ENCODE measurements at places on chromosomes 12 and 14.

- DNase-seq: no peak
Measured at GRCh38 chr14:51652168-51653078, 713 bp downstream of the FRMD6 start.

GRCh38 chr14:51784466-51784865 lies 75.9 kb upstream of the GNG2 start:
- DNase-seq: no peak

DNA sequence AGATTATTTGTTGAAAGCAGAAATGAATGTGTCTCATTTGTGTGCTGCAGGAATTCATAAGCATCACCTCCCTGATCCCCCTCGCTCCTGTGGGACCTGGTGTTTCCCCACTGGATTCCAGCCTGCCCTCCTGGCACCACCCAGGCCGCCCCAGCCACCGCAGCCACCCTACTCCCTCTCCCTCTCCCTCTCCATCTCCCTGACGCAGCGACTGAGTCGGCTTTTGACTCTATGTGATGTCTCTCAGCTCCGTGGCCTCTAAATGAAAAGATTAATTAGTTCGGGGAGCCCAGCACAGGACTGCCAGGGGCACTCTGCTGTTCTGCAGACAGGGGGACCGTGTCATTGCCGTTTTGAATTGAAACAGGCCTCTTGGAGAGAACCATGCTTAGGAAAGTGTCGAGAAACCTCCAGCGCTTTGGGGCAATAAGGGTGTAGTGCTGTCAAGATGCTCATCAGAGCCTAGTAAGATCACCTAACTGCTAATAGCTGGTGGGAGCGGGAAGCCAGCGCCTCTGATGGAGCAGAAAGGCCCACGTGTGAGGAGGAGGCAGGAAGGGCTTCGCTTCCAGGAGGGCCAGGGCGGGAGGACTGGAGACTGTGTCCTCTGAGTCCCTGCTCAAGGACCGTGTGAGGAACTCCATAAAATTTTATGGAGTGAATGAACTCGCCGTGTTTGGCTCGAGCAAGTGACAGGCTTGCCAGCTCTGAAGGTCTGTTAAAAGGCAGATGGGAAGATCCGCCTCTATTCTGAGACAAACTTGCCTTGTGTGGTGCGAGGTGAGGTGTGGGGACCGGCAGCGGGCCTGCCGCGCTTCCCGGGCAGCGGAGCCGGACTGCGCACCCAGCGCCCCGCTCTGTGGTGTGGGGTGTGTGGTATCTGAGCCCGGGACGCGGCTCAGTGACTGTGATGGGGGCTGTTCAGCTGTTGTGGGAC lies 157.4 kb upstream of the C14orf180 start:
- DNase-seq: no peak

GRCh38 chr12:85781766-85782165 lies 54.4 kb downstream of the RASSF9 start:
- DNase-seq: no peak

- DNase-seq: peak; percentile 34
Measured at GRCh38 chr14:50001151-50001998, 108.5 kb downstream of the ARF6 start.

- DNase-seq: no peak
Measured at GRCh38 chr14:53093206-53093605, 59.9 kb downstream of the DDHD1 start.

DNA sequence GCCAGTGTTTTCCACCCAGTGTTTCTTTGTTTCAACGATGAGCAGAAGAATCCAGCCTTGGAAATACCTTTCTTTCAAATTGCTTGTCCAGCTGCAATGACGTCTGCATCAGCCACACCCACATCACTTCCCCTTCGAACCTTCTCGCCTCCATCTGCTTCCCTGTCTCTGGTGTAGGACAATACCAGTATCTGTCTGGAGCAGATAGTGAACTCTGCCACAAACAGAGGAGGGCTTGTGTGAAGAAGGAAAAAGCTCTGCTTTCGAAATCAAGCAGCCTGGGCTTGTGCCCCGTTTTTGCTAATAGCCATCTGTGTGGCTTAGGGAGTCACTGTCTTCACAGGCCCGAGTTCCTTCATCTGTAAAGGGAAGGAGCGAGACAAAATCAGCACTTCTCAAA lies 415.4 kb downstream of the ZFP36L1 start:
- no peak for DNase-seq

- DNase-seq: no peak
Measured at GRCh38 chr12:6778217-6778573, 5.9 kb downstream of the LAG3 start.

DNA sequence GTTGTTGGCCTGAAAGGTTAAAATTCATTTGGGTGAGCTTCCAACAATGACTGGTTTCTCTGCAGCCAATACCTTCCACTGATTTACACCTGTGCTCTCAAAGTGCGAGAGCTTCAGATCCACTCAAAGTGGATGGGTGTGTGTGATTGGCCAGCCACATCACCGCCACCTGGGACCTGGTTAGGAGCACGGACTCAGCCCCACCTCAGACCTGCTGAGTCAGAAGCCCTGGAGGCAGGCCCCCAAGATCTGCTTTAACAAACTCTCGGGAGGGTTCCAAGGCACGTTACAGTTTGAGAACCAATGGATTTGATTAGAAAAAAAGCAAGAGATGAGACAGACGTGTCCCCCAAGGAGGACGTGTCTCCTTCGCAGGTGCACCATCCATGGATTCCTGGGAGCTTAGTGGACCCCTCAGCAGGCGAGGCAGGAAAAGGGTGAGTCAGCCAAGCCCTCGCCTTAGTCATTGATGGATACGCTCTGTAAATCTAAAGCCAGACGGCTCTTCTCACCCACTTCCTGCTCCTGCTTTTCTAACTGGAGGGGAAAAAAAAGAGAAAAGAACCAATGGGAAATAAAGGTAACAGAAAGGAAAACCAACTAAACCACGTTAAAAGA lies 24.5 kb downstream of the FZD10 start:
- no peak for DNase-seq

GRCh38 chr12:70971001-70971794 lies 50.7 kb upstream of the PTPRR start:
- no peak for DNase-seq

GRCh38 chr12:41365653-41366171 lies 177.6 kb downstream of the PDZRN4 start:
- no peak for DNase-seq
